ENCODE measurements at places on chromosomes 5 and 9.

- DNase-seq: no peak
Measured at GRCh38 chr9:21711504-21711903, 90.9 kb upstream of the MTAP start.

DNA sequence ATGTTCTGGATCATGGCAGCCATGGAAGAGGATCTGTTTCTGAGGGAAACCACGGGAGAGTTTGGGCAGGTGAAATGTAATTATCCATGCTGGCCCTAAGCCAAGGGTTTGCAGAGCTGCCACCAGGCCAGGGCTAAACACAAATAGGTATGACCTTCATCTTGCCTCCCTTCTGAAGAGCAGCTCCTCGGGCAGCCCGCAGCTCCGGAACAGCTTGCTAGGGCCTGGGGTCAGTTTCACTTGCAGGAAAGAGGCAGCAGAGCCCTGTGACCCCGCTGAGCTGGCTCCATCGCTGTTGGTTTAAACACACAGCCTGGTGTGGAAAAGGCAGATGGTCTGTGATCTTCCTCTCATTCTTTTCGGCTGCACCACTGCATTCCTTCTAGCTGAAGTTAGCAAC, 141.4 kb downstream of the TMEM38B start:
- DNase-seq: no peak

DNA sequence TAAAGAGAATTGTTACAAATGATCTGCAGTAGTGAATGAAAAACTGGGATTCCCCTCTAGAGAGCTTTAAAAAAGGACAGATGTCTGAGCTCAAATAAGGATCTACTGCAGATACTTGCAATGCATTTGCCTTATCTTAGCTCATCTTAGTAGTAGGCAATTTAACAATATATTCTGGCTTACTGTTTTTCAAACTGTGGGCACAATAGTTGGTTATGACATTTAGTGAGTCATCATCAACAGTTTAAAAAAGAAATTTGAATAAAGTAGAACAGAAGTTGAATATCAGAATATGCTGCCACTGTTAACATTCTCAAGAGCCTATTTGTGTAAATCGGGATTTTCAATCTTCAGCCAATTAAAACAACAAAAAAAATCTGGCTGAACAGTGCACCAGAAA, 6.7 kb upstream of the CAST start:
- no peak for DNase-seq

GRCh38 chr9:89422151-89422975, 75.5 kb downstream of the SEMA4D start:
- DNase-seq: peak; percentile 43

DNA sequence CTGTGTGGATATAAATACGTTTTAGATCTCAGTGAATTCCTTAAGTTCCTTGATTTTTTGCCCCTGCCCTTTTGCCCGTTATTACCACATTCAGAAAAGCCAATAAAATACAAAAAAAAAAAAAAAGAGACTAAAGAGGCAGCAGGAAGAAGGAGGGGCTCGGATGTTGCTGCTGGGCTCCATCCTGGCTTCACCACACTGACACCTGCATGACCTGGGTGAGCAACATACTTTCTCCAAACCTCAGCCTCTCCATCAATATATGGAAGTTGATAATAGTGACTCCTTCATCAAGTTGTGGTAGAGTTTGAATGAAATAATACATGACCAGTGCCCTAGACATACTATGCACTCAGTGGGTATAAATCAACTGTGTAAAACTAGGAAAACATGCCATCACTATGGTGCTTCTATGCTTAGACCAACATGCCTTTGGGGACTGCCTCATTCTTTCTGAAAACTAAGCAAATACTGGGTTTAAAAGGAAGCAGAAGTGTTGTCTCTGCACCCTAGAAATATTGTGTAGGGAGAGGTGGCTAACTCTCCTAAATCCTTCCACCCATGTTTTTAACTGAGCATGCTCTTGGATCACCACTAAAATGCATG, 243.0 kb downstream of the PIK3R1 start:
- DNase-seq: no peak

DNA sequence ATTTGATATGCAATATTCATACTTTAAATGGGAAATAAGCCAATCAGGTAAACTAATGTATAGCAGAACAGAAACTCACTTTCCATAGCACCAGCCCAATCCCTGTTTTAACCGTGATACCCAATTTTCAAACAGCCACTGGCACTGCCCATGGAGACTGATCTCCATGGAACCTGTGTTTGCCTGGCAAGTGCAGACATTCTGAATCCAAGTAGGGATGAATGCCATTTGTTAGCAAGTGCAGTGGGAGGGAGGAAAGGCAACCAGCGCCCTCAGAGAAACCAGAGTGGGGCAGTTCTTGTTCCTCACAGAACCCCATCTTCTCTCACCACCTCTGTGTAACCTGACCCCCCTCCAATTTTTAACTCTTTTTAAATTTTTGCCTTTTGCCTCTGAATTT, 229.1 kb downstream of the CTNND2 start:
- DNase-seq: no peak

- DNase-seq: no peak
Measured at GRCh38 chr9:111731928-111732327, 62.8 kb downstream of the SHOC1 start.

- DNase-seq: no peak
Measured at GRCh38 chr9:121333950-121334773, 35.9 kb downstream of the STOM start.

GRCh38 chr5:146574713-146575112, 58.7 kb upstream of the GPR151 start:
- no peak for DNase-seq

- DNase-seq: no peak
Measured at GRCh38 chr5:86374611-86375010, 243.1 kb upstream of the COX7C start.

DNA sequence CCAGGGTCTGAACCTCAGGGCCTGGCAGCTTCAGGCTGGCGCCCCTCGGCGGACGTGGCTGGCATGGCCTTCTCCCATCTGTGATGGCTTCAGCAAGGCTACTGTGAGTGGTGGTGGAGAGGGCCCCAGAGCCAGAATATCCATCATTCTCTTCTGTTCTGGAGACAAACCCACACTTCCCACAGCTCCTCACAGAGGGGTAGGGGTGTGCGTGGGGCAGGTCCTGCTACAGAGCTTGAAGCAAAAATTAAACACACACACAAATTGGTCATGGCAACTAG, 9.6 kb downstream of the GPX3 start:
- no peak for DNase-seq

DNA sequence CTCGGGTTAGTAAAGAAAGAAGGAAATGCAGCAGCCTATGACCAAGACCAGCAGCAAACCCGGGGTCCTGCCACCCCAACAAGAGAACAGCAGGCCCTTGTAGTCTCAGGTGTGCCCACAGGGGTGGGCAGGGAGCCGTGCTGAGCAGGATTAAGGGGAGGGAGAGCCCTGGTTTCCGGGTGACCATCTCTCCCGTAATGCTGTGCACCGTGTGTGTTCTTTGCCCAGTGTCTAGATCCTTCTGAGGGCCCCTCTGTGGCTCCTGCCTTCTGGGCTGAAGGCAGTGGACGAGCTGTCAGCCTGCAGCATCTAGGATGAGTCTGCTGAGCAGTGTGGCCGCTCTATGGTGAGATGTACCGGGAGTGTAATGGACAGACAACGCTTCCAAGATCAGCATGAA, 12.7 kb upstream of the PLEKHG4B start:
- DNase-seq: no peak

GRCh38 chr9:132046456-132046855, 33.2 kb downstream of the MED27 start:
- DNase-seq: peak; percentile 24

- no peak for DNase-seq
Measured at GRCh38 chr5:39225405-39226099, 6.2 kb upstream of the FYB1 start.

GRCh38 chr5:34550964-34551363, 105.2 kb upstream of the RAI14 start:
- no peak for DNase-seq

DNA sequence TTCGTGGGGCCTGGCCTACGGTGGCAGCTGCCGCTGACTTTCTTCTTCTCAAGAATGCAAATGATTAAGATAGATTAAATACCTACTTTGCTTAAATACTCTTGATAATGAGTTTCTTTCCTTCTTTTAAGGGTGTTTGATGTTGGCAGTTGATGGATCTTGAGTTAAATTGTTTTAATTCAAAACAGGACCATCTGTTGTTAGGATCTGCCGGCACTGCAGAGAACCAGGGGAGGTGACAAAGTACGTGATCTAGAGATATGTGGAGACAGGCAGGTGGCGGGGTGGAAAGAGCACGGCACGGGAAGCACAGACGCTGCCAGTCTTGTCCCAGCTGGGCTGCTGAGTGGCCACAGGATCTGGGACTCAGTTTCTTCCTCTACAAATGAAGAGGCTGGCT, 37.9 kb downstream of the MED27 start:
- DNase-seq: no peak

DNA sequence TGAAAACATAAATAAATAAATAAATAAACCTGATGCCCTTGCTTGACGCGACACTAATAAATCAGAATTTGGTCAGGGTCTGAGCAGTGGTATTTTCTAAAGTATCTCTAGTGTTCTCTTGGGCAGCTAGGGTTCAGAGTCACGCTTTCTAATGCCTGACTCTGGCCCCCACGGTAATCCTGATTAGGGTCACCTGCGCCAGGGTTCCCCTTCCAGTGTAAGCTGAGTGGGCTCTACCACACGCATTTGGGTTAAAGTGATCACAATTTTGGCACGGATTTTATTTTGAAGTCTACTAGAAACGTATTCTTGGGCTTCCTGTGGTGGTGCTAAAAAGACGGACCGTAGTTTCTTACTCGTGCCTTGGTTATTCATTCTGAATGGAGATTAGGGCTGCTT, 651 bp downstream of the TTC1 start:
- no peak for DNase-seq

DNA sequence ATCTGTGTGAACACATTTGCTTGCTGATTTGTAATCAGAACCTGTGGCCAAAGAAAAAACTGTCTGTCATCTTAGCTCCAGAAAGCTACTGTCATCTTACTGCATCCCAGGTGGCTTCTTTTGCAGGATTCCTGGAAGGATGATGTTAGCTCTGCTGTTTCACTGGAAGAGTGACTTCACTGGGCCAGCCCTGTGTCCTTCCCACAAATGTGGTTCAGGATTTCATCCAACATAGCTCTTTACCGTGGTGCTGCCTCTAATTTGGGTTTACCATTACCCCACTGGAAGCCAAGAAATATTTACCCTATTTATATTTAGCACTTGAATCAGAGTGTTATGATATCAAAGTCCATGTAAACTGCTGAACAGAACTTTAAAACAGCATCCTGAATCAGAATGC, 501.0 kb downstream of the GADD45G start:
- no peak for DNase-seq

DNA sequence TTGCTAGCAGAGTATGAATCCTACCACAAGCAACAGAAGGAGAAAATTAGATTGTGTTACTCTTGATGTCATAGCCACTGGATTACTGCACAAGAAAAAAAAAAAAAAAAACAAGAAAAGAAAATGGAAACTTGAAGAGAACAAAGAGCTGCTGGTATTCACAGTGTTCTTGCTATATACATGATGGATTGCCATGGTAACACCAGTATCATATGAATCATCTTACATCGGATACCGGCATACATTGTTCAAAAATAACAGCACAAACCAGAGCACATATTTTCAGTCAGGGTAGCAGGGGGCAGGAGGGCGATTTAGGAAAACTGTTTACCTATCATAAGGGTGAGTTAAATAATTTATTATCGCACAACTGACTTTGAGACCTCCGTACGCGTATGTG, 472.9 kb downstream of the PDE4D start:
- peak; percentile 9 for DNase-seq

- DNase-seq: peak; percentile 83
Measured at GRCh38 chr5:37615184-37615583, 224.7 kb downstream of the GDNF start.

DNA sequence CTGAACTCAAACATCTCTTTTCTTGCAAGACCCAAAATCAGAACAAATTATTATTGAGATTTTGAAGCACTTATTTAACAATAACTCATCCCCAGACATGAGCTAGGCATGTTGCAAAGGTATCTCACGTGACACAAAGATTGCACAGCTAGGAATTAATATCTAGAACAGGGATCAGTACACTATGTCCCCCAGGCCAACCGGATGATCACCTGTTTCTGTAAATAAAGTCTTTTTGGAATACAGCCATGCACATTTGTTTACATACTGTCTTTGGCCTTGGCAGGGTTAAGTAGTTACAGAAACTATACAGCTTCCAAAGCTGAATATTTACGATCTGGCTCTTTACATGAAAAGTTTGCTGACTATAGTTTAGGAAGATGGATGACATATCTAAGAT, 287.7 kb downstream of the ACTL7B start:
- no peak for DNase-seq

DNA sequence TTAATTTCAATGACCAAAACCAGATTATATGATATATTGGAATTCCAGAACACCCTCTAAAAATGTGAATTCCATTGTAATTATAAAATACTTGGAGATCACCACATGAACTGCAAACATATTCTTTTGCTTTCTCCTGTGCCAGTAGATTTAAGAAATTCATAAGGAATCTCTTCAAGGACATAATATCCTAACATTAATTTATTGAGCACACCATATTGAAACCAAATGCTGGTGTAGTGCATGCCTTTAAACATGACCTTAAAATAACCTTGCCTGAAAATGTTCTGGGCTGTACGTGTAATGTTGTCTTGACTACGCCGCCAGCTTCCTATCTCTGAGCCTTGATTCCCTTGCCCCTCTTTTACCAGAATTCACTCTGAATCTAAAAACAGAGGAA, 205.0 kb upstream of the ACTBL2 start:
- no peak for DNase-seq

DNA sequence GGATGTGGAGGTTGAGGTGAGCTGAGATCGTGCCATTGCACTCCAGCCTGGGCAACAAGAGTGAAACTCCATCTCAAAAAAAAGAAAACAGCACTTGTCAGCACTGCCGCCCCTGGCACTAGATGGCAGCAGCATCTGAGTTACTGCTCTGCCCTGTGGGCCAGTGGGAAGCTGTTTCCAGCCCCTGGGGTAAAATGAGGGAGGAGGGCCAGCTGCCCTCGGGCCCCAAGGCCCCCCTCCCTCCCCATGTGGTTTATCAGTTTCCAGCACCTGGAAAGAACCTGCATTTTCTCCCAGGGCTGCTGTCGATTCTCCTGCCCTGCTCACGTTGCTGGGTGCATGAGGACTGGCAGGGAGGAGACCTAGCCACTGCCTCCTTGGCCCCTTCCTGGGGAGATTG, 13.2 kb upstream of the CEL start:
- no peak for DNase-seq

GRCh38 chr5:174073122-174073660, 27.7 kb downstream of the NSG2 start:
- no peak for DNase-seq

GRCh38 chr5:171747061-171747859, 38.4 kb upstream of the SMIM23 start:
- DNase-seq: no peak

GRCh38 chr9:90271707-90272106, 370.9 kb downstream of the DIRAS2 start:
- DNase-seq: no peak

GRCh38 chr5:96584712-96585111, 77.5 kb upstream of the CAST start:
- DNase-seq: no peak

- no peak for DNase-seq
Measured at GRCh38 chr9:98552331-98552730, 156.4 kb downstream of the GABBR2 start.
